ENCODE measurements at places on chromosomes 12 and 14.

GRCh38 chr14:51540364-51540763 is 111.3 kb upstream of the FRMD6 start:
- no peak for DNase-seq

GRCh38 chr12:66885115-66885875 is 206.4 kb upstream of the GRIP1 start:
- no peak for DNase-seq

GRCh38 chr14:102442241-102443211 is 67.0 kb downstream of the ANKRD9 start:
- no peak for DNase-seq

DNA sequence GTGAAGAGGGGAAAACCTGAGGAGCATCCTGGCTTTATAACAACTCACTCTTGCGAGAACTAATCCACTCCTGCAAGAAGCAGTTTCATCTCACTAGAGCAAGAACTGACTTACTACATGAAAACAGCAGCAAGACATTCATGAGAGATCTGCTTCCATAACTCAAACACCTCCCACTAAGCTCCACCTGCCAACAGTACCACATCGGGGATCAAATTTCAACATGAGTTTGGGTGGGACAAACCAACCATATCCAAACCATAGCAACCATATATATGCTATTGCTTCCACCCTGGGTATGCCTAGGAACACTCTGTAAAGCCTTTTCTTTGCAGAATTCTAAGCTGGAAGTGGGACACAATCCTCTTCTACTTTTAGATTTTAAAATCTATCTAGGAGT is 13.9 kb upstream of the AVPR1A start:
- no peak for DNase-seq

- no peak for DNase-seq
Observed at GRCh38 chr12:38350342-38351174, 34.0 kb downstream of the ALG10B start.

DNA sequence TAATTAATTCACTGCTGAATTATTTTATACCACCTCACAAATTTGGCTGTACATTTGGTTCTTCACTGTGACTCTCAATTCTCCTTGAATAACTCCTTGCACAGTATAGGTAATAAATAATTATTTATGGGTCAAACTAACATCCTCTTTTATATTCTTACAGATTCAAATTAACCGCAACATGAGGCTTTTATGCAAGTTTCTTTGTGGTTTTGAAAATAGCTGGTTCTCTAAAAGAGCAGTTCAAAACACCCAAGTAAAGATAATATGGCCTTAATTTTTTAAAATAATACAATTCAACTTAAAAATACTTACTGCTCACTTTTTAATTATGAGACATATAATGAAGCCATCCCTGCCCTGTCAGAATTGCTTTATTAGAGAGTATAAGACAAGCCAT is 12.9 kb upstream of the TRIM9 start:
- no peak for DNase-seq

GRCh38 chr12:54028314-54029201 is at the start of gene HOXC6:
TSS of gene HOXC6 (plus strand) at chr12:54028440. CDS start at chr12:54028522, 82 bp downstream.
- DNase-seq: no peak

DNA sequence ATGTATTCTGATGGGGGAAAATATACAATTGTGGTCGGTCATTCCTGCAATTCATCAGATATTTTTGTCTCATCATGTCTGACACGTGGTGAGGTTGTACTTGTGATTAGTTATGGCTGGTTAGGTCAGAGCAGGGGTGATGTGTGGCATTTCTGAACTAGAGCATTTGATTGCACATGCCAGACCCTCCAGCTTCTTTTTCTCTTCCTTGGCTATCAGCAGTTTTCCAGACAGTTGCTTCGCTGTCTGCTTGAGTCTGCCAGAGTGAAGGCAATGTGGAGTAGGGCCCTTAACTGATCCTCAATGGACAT is 25.9 kb downstream of the TMEM117 start:
- DNase-seq: no peak

- DNase-seq: no peak
Observed at GRCh38 chr12:107564946-107565345, 120.7 kb upstream of the PWP1 start.

DNA sequence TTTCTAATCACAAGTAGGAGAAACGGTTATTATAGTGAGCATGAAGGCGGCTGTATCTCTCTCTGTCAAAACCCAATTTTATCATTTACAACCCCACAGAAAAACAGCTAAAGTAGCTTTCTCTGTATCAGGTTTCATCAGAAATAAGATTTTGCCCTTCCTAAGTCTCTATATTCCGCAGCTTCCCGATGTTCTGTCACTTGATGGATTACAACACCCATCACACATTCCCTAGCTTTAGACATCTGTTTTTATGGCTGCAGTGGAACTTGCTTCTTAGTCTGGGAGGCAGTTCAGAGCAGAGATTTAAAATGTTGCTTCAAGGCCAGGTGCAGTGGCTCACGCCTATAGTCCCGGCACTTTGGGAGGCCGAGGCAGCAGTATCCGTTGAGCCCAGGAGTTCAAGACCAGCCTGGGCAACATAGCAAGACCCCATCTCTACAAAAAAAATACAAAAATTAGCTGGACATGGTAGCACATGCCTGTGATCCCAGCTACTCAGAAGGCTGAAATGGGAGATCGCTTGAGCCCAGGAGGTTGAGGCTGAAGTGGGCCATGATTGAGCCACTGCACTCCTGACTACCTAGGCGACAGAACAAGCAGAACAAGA is 27.6 kb upstream of the FOXN3 start:
- no peak for DNase-seq

- no peak for DNase-seq
Observed at GRCh38 chr14:37544407-37544806, 50.6 kb downstream of the FOXA1 start.

- no peak for DNase-seq
Observed at GRCh38 chr14:34649344-34649743, 19.4 kb upstream of the SNX6 start.

DNA sequence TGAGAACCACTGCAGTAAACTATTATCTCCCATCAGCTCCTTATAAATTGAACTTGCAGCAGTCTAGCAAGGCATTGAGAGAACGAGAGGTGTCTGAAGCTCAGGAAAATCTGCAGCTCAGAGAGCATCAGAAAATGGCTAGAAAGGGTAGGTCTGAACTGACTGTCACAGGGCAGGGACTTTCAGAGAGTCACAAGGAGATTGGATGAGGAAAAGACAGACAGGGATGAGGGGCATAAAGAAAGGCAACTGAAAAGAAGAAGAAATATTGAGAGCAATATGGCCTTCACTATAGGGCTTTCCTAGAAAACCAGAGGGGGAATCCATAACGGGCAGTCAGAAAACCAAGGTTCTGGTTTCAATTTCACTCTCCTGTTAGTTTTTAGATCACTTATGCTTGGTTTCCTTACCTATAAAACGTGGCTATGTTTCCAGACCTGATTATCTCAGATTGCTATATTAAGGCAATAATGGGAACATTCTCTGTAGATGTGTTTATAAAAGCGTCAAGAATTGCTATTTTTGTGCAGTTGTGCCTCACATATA is 40.9 kb downstream of the PDE6H start:
- no peak for DNase-seq

DNA sequence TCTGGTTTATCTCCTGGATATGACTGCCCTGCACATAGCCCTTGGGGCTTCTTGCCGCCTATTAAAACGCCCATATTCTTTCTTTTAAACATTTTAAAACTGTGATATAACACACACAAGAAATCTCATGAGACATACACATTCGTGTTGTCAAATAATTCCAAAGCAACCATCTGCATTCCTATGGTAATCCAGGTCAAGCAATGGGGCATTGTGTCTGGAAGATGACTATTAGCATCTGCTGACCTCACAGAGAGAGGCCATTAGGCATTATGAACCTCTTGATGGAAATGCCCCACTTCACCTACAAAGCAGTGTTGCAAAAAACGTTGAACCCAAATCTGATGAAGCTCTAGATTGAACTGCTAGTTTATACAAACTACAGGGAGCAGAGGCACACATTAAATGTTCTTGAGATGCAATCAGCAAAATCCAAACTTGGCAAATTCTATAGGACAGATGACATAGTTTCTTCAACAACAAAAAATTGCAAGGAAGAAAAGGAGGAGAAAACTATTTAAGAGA is 513.8 kb upstream of the CCDC196 start:
- DNase-seq: no peak
